ENCODE measurements at places on chromosomes 11 and 22.

DNA sequence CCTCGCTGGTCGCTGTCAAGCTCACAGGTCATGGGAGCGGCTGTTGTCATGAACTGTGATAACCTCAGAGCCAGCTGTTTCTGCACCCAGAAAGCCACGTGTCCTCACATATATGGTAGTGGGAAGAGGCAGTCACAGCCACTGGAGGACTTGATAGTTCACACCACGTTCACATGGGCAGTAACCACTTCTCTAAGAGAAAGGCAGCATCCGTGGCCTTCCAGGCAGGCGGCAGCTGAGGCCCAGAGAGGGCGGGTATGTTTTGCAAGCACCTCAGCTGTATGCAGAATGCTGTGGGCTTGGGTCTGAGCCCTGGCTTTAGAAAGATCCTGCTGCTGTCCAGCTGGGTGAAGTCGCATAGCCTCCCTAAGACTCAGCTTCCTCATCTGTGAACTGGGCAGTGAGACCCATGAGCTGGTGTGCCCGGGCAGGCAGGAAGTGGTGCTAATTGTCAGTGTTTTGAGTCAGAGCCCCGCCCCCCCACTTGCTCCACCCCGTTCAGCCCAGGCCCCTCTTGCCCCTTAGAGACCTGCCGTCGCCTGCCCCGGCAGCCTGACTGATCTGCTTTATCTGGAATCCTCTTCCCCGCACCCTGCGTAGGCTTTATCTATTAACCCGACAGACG, 13.3 kb downstream of the TTC38 start:
- no peak for DNase-seq

DNA sequence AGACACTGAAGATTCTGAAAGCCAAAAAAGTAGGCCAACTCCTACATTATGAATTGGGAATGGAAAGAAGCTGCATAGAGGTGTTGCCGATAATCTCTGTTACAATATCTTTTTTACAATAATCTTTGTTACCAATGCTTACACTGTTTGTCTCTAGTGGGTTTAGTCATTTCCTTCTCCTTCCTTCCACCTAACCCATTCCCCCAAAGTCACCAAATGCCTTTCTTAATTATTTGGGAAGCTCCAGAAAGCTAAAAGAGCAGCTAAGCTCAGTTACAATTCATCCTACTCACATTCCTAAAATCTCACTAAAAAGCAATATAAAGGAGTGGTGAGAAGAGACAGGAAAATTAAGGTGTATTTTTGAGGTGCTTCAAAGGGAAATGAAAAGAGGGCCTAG, 313.7 kb downstream of the SWAP70 start:
- no peak for DNase-seq

DNA sequence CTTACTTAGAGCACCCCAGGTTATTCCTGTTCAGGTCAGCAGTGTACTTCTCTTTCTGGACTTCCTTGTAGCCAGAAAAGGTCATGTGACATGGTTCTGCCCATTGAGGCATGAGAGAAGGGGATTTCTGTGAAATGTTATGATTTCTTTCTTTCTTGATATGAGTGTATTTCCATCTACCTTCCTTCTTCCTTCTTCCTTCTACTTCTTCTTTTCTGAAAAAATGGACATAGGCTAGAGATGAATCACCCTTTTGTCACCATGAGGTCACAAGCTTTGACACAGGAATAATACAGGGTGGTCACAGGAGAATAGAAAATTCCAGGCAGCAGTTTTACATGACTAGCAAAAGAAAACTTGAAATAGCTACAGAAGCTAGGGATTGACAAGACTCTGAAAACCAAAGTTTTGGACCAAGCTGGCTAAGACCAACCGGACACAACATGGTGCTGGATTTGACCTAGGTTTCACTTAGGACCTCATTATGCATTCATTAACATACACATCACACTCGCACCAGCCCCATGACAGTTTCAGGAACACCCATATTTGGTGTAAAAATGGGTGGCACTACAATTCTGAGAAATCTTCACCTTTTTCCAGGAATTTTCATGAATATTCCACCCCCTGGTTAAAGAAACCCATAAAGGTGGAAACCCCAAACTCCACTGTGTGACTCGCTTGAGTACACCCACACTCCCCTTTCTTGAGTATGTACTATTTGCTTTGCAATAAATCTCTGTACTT, 21.2 kb upstream of the MAP6 start:
- no peak for DNase-seq

GRCh38 chr11:128311742-128312719, 275.3 kb downstream of the ETS1 start:
- no peak for DNase-seq

- DNase-seq, result no peak
Observed at GRCh38 chr11:64352099-64352994, 6.6 kb upstream of the RPS6KA4 start.

DNA sequence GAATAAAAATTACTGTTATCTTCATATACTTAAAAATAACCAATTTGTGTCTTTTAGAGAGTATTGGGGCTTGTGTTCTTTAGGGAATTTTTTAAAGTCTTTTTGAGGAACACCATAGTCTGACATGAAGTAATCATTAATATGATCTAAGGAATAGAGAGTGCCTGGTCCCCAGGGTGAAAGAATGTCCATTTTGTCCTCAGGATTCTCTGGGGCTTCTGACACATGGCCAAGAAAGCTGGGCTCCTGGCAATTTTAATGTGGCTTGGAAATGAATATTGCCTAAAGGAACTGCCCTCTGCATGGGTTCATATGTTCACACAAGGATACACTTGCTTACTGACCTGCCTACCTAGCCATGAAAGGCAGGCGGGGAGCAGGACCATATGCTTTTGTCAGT, 33.7 kb downstream of the NF2 start:
- no peak for DNase-seq

DNA sequence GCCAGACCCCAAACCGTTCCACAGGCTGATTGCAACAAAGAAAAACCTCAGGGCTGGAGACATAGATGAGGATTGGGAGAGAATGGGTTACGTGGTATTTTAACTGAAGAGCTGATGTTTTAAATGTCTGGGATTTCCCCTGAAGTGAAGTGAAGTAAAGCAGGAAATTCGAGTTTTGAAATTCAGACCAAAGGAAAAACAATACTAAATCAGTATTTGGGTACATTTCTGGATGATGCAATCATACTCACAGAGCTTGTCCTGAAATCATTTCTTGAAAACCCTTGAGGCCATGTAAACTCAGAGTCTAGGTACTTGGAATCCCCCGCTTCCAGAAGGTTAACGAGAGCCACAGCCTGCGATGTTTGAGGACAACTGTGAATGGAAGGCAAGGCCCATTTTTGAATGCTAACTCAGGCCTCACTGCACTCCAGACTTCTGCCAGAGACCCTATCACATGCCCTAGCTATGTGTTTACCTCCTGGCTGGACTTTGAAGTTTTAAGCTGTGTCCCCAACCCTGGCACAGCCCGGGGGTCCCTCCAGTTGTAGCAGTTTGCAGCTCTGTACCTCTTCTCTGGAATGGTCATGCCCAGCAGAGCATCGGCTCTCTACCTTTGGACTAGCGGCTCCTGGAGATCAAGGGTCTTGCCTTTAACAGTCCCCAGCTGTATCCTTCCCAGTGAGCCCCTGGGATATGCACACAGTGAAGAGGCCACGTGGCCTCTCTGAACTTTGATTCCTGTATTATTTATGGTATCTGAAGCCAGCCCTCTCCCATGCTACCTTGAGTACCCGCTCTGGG, 5.4 kb upstream of the FTH1 start:
- DNase-seq, result no peak

DNA sequence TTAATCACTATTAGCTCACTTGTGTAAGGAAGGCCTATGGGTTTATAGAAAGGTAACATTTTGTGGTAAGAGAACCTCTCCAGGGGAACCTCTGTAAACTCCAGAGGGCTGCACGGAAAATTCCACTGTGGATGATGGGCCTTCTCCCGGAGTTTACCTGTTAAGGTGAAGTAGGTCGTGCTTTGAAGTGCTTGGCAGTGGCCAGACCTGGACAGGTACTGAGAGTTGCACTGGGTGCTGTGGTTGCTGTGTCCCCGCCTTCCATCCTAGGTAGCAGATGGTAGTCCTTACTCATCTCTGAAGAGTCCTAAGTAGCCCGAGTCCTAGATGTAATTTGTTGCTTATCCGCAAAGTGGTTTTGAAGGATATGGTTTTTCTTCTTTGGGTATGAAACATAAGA, 133.4 kb downstream of the TEAD1 start:
- no peak for DNase-seq

- DNase-seq, result no peak
Observed at GRCh38 chr11:60159868-60160267, 23.0 kb downstream of the MS4A6A start.

DNA sequence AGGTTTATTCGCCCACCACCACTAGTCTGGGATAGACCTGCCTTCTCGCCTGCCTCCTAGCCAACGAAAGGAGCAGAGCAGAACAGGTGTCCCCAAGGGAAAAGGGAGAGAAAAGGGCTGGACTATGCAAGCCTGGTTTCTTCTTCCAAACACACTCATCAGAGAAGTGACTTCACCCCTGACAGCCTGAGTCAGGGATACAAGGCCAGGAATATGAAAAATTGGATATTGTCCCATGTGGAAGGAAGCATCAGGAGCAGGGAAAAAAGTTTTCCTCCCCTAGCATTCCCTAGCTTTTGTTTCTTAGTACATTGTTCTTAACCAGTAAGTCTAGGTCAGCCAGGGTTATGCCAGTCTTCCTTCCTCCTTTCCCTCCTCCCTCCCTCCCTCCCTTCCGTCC, 56.9 kb upstream of the TNRC6B start:
- no peak for DNase-seq

DNA sequence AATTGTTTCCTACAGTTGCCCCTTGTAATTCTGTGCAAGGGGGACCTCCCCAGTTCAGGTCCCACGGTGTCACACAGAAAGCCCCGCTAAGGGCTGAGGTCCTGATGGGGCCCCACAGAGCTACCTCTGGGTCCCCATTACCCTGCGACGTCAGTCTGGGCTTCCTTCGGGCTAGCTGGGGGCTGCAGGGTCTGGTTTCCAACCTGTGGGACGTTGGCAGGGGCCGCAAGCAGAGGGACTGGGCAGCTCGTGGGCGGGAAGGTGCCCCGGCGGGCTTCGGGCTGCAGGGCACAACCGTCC, 698 bp downstream of the SLC37A4 start:
- DNase-seq, result no peak

GRCh38 chr22:45428391-45429385, 15.2 kb downstream of the RIBC2 start:
- no peak for DNase-seq

GRCh38 chr11:2127482-2128129, 11.6 kb downstream of the IGF2 start:
- no peak for DNase-seq

DNA sequence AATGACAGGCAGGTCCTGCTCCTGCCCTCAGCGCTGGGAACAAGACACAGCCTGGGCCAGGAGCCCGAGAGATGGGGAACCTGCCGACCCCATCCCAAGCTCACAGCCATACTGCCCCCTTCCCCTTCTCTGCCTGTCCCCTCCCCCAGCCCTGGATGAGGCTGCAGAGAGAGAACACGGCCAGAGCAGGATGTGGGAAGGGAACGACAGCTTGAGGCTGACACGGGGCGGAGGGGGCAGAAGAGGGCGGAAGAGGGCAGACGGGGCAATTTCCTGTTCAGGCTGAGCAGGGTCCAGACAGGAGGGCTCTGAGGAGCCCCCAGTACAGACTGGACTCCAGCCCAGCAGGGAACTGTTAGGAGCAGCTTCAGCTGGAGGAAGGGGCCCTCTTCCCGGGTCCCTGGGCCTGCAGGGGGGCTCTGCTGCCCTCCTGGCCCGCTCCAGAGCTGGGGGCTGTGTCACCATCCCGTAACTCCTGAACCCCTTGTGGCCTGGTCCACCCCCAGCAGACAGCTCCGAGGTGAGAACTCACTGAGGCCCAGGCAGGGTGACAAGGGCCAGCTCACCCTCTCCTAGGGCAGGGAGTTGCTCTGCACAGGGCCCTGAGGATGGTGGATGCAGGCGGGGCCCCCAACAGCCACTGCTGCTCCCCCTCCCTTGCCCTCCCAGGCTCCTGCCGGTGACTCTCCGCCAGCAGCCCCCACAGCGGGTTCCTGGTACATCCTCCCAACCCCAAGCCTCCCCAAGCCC, 5.7 kb downstream of the CTSD start:
- no peak for DNase-seq

DNA sequence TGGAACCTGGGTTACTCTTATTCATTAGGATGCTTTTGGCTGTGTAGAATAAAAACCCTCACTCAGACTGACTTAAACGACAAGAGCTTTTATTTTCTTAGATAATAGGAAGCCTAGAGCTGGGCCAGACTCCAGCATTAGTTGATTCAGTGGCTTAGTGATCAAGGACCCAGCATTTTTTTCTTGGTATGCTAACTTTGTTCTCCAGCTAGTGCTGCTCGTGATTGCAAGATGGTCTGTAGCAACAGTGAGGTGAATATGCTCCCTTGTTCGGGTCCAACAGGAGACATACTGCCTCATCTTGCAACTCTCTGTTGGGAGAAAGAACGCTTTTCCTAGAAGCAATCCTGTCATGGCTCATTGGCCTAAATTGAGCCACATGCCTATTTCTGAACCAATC, 33.4 kb downstream of the INSC start:
- DNase-seq, result no peak

DNA sequence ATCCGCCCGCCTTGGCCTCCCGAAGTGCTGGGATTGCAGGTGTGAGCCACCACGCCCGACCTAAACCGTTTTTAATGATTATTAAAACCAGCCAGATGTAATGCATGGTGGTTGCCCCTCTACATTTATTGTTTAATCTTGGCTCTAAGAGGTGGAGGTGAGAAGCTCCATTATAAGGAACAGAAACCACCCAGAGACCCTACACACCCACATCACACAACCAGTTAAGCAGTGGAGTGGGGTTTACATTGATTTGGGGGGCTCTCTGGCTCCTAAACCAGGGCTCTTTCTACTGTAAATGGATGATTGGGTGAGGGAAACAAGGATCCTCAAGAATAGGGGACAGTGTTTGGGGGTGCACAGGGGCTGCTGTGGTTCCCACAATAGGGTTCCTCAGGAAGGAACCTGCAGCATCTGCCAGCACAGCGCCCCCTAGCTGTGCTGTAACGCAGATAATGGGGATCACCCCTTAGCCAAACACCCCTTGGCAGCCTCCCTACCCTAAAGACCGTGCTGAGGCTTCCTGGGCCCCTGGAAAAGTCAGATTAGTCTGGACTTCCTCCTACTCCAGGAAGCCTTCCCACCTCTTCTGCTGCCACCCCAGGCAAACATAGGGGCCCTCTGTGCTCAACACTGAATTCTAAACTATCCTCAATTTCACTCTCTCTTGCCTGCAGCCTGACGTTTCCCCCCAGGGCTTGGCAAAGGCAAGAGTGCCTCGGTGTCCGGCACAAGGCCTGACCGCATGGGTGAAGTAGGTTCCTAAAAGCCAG, 2.4 kb downstream of the MPST start:
- no peak for DNase-seq

DNA sequence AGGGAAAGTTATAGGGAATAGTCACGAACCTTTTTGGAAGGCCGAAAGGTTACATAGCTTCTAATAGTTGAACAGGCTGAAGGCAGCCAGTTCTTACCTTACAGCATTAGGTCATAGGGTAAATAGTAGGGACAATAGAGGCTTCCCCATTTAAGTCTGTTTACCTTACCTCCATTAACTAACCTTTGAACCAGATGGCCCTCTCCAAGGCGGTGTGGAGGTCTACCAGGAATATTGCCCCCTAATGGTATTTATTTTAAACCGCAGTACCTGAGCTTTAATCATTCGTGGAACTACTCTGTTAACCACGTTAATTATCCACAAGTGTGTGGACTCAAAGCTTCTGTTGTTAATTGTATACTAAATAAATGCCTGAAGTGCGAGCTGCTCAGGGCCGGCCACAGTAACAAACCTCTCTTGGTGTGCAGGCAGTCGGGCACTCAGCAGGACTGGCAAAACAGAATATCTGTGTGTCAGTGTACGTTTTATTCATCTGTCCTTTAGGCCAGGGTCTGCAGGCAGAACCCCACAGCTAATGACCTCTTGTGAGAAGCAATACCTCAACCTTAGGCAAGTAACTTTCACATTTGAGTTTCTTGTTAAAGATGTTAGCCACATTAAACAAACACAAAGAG, 81.7 kb downstream of the PRCP start:
- no peak for DNase-seq

Measured in NCI-H2227 treated with DMSO at 0.1 percent for 48 hours (cell line).